ENCODE measurements at places on chromosomes 5 and 9. TPM values are rescaled to one million over a fixed set of nuclear protein-coding genes. Genes with fewer than 3 reads are reported as not detected.

Gene STOM
- 164 TPM for total RNA-seq

Gene CCL28
- not detected for total RNA-seq

Gene IFNA13
- not detected for total RNA-seq

Gene SHOC1
- total RNA-seq, result not detected

Gene SLCO6A1
- not detected for total RNA-seq

Gene GMCL2
- total RNA-seq, result not detected

Gene OR1Q1
- total RNA-seq, result not detected

Gene NEUROG1
- not detected for total RNA-seq

Gene IFT74
- total RNA-seq, result 19.6 TPM

Gene CDK5RAP2
- total RNA-seq, result 50.4 TPM

Gene CEP78
- total RNA-seq, result 25.6 TPM

Gene SLC4A9
- total RNA-seq, result not detected

Gene C5orf52
- not detected for total RNA-seq

Gene PDE4D
- total RNA-seq, result 2.7 TPM

Gene TMC1
- 0.53 TPM for total RNA-seq

Measured in ovary (tissue), 10 donors.